Fibroblast of skin of right biceps (primary cell): ENCODE measurements at places on chromosomes 4 and X.

GRCh38 chr4:169437299-169438047 is 166.7 kb upstream of the SH3RF1 start:
- DNase-seq: no peak

- peak; percentile 21 for DNase-seq
These were observed 66.2 kb downstream of the BEX3 start for GRCh38 chrX:103442536-103442901.

- peak; percentile 32 for DNase-seq
These were observed 1.4 kb downstream of the PRKG2 start for GRCh38 chr4:81213671-81214070.

DNA sequence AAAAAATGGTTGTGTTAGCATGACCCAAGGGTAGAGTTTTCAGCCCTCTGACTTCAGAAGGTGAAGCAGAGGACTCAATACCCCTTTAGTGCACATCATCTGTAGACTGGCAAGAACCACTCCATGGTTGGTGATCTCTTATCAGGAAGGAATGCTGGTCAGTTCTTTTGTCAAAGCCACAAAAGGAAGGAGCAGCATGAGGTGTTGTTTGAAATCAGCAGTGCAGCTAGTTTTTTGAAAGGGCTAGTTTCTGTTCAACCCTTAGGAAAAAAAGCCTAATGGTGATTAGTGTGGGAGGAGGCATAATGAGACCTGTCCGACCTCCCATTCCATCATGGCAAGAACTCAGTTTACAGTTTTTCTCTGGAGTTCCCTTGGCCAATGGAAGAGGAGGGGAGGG is 362.0 kb upstream of the CT83 start:
- DNase-seq: no peak

DNA sequence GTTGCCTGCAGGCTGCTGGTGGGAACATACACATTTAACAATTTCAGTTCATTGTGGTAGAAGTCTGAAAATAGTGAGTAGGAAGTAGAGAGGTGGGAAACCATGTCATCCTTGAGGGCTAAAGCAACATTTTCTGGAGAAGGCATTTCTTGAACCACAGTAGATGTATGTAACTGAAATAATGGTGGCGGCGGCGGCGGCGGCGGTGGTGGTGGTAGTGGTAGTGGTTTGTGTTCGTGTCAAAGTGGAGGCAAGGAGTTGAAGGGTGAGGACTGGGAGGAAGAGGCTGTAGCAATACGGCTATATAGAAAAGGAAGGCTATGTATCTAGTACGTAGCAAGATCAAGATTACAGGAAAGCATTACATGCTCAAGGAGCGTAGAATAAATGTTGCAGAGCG is 1381.6 kb upstream of the TENM3 start:
- no peak for DNase-seq

GRCh38 chr4:14800977-14801376 is 201.3 kb upstream of the CPEB2 start:
- no peak for DNase-seq
